Kidney (tissue), 22 donors: ENCODE measurements at places on chromosomes 7 and 10. TPM values are rescaled to one million over a fixed set of nuclear protein-coding genes. Genes with fewer than 3 reads are reported as not detected.

Gene C10orf62
- total RNA-seq, result 1.6 TPM

Gene TMEM236
- total RNA-seq, result 1.9 TPM

Gene ADAMTS14
- 0.47 TPM for total RNA-seq

Gene ELAPOR2
- 9.0 TPM for total RNA-seq

Gene OR2A42
- total RNA-seq, result 0.06 TPM

Gene SPDYE2B
- total RNA-seq, result not detected

Gene NOS3
- 51.7 TPM for total RNA-seq

Gene CLDN4
- 342 TPM for total RNA-seq

Gene NPY4R
- not detected for total RNA-seq

Gene TRIM50
- 0.19 TPM for total RNA-seq

Gene PRKAR2B
- total RNA-seq, result 6.9 TPM

Gene SLC16A12
- total RNA-seq, result 38.8 TPM

Gene FIGNL1
- total RNA-seq, result 5.8 TPM

Gene RBP4
- 77.4 TPM for total RNA-seq

Gene NEUROG3
- total RNA-seq, result not detected

Gene CPA1
- 0.50 TPM for total RNA-seq

Gene SFMBT2
- total RNA-seq, result 15.3 TPM

GRCh38 chr10:124911124-124912067 lies 30.5 kb upstream of the ZRANB1 start:
- DNase-seq, result no peak

GRCh38 chr7:128941946-128942526 lies 4.3 kb downstream of the IRF5 start:
- no peak for DNase-seq

GRCh38 chr7:39560408-39560807 lies 5.8 kb upstream of the YAE1 start:
- DNase-seq, result no peak

- DNase-seq, result no peak
Observed at GRCh38 chr7:155887174-155887525, 74.9 kb upstream of the SHH start.

DNA sequence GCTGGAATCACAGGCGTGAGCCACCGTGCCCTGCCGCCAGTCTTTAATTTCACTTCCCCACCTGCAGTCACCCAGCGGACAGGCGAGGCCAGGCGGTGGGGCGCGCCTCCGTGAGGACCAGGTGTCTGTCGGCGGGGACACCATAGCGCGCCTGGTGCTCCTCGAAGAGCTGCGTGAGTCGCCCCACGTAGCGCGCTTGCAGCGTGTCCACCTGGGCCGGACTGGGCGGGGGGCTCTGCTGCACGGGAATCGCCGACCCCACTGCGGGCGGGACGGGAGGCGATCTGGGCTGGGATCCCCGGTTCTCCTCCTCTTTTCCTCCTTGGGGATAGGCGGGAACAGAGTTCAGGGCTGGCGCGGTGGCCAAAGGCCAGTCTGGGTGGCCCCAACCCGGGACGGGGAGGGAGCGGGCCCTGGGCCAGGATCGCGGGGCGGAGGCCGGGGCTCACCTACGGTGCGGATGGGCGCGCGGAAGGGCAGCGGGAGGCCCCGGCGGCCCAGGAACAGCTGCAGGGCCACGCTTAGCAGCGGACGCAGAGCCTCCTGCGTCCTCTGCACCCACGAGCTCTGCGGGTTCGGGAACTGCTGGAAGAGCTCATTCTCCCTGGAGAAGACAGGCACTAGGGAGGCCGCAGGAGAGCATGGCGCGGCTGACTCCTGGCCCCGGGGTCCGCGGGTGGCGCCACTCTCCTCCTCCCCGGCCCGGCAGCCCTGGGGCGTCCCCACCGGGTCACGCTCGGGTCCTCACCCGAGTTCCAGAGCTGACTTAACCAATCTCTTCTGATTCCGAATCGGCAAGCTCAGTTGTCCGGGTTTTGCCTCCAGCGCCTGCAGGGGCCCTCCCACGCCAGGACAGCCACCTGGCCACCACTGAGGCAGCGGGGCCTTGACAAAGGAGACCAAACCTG lies 1.1 kb upstream of the MOGAT3 start:
- DNase-seq, result no peak

DNA sequence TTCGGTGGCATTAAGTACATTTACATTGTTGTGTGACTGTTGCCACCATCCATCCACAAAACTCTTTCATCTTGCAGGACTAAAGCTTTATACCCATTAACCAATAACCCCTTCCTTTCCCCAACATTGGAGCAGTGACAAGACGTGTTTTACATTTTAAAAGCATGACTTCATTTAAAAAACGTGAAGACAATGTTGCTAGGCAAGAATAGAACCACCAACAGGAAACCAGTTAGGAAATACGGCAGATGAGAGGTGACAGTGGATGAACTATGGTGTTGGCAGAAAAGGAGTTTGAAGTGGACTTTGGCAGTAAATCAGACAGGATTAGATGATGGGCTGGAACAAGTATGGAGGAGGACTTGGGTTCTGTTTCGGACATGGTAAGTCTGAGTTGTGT lies 17.0 kb downstream of the TMEM236 start:
- no peak for DNase-seq

GRCh38 chr7:27262121-27262520 lies 19.5 kb downstream of the EVX1 start:
- DNase-seq, result no peak

DNA sequence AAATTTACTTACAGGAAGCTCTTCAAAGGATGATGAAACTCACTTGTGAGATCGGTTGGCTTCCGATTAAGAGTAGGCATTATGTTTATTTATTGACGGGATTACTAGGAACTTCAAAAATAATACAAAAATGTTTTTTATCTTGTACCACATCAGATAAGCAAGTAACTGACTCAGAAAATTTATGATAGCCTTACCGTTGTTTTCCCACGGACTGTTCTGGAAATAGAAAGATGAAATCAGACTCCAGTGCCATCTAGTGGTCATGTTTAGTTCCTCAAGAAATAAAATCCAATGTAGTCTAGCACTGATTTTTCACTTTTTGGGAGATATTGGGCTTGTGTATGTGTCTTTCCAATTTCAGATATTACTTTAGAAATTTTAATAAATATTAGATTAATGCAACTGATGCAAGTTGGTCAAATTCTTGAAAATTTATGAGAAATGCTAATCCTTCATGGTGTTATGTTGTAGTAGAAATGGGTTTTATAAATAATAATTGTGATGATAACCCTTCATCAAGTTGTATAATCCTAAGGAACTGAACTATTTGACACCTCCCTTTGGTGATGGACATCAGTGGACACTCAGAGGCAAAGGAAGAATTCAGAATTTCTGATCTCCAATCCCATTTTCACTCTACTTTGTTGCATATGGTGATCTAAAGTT lies 168.8 kb downstream of the TMEM26 start:
- peak; percentile 74 for DNase-seq

GRCh38 chr7:39624935-39625694 lies 1.7 kb downstream of the RALA start:
- DNase-seq, result no peak

- no peak for DNase-seq
Observed at GRCh38 chr7:24409431-24410024, 125.5 kb downstream of the NPY start.

- DNase-seq, result no peak
Observed at GRCh38 chr10:113326160-113327111, 226.4 kb upstream of the HABP2 start.

DNA sequence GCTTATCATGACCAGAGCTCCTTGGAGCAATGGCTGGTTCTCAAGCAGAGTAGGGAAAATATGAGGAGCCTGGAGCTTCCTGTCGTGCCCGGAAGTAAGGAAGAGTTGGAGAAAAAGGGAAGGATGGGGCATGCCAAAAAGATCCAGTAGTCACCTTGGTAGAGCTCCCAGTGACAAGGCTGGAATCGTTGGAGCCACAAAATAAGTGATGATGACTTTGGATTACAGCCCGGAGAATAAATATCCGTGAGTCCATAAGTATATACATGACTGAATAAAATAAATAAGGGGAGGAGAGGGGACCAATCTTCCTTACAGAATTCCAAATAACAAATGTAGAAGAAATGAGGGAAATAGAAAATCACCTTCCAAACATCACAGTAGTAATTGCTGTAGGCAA lies 29.3 kb downstream of the LMTK2 start:
- no peak for DNase-seq

GRCh38 chr7:155764438-155764793 lies 47.8 kb downstream of the SHH start:
- no peak for DNase-seq

GRCh38 chr7:8078418-8078817 lies 109.8 kb downstream of the GLCCI1 start:
- no peak for DNase-seq

GRCh38 chr10:23198940-23199767 lies 7.0 kb downstream of the PTF1A start:
- no peak for DNase-seq

DNA sequence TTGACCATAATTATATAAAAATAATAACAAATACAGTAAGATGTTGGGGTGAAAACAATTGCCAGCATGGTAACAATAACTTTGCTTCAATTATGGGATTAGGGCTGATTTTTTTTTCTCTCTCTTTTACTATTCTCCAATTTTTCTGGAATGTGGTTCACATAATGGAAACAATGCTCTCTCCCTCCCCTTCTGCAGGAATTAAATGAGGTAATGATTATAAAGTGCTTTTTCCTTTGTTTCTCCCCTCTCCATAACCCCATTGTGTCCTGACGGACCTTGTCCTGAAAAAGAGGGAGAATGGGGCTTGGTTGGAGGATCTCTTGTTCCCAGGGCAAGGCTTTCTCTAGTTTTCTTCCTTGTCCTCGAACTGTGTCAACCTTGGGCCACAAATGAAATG lies 234.0 kb upstream of the ZNF32 start:
- no peak for DNase-seq

- no peak for DNase-seq
Observed at GRCh38 chr10:128046953-128047290, 79.3 kb downstream of the MKI67 start.

DNA sequence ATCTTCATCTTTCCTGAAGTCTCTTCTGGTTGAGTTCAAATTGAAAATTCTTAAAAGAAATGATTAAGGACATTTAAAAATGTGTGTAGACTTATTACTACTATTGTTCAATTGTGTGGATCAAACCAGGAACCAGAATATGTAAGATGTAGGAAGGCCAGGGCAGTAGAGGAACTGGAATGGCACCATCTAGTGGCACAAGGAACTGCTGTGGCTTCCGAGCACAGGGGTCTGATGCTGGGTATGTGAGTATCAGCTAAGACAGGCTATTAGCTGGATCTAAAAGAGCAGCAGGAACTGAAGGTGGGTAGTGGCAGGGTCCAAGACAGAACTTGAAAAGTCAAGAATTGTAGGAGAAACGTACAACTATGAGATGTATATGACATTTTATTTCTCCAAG lies 247.3 kb downstream of the SEMA3A start:
- no peak for DNase-seq

- DNase-seq, result no peak
Observed at GRCh38 chr7:142803901-142804300, 33.1 kb downstream of the PRSS2 start.

DNA sequence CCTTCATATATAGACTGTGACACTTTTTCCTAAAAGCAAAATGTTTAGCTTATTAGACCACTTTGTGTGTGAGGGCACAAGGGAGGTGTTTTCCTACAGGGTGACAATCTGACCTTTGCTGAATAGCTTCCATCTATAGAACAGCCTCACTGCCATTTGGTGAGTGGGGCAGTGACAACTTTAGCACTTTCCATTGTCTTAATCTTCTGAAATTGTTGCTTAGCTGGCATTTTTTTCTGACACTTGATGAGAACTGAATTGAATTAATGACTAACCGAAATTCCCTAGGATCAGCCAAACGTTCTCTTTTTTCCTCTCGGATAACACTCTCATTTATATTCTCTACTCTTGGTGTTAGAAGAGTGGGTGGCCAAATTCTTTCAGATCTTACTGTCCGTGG lies 30.2 kb downstream of the KDM7A start:
- DNase-seq, result no peak

DNA sequence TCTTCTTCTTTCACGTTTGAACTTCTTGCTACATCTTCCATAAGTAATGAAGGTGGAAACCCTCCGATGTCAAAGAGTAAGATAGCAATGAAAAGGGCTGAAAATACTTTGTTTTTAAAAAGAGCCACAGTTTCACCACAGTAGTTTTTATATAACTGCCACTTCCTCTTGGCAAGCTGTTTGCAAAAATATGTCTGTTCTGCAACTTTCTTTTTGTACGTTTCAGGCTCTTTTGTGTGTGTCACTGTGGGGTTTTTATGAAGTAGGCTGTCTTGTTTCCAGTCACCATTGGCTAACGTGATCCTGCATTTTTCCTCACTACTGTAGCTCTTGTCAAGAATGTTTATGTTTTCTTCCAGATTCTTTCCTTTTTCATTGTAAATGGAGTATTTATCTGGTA lies 55.6 kb downstream of the SLC16A9 start:
- DNase-seq, result no peak

GRCh38 chr7:70655694-70656093 lies 476.2 kb upstream of the GALNT17 start:
- DNase-seq, result no peak

DNA sequence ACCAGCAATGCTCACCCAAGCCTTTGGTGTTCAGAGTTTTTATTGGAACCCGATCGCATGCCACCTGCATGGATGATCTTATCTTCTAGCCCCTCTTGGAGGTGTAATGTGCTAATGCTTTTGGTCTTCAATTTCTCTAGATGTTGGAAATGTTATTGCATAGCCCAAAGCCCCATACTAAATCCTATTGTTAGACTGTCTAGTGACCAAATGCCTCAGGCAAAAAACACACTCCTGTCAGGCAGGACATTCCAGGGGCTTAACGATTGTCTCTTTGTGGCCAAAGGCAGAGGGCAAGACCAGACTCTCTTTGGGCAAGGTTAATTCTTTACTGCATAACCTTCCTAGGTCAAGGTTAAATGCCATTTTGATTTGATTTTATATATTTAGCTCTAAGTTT lies 187.9 kb downstream of the BMPER start:
- no peak for DNase-seq

DNA sequence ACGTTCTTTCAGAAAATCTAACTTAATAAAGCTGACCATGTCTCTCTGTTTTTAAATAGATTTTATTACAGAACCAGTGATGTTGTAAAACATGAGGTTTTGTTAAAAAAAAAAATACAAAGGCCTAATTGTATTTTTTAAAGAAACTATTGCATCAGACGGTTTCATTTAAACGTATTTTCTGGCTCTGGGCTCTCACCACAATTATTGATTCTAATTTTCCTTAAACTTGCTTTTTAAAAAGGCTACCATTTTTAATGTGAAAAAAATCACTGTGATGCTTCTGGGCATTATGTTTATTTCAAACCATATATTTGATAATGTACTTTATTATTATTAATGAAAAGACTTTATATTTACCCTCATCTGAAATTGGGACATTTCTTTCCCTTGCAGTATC lies 94.3 kb downstream of the CABCOCO1 start:
- DNase-seq, result no peak

GRCh38 chr10:129852829-129853561 lies 111.1 kb downstream of the EBF3 start:
- no peak for DNase-seq
